ENCODE measurements at places on chromosomes 3 and 15.

GRCh38 chr3:77449459-77450350, 409.8 kb downstream of the ROBO2 start:
- no peak for DNase-seq

GRCh38 chr15:59373215-59373614, 544 bp upstream of the MYO1E start:
- no peak for DNase-seq

DNA sequence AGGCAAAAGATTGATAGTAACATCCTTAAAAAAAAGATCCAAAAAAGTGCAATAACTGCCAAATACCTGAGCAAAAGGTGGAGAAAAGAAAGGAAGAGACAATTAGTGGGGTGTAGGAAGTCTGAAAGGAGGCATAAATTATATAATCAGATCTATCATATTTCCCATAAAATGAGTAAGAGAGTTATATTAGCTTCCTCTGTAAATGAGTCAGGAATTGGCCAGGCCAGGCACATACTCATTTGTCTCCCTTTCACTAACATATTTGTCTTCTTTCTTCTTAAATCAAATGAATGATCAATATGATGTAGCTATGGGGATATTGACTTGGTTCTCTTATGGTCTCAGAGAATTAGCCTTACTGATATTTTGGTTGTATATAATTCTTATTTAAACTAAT, 292.3 kb upstream of the CADM2 start:
- DNase-seq, result no peak

DNA sequence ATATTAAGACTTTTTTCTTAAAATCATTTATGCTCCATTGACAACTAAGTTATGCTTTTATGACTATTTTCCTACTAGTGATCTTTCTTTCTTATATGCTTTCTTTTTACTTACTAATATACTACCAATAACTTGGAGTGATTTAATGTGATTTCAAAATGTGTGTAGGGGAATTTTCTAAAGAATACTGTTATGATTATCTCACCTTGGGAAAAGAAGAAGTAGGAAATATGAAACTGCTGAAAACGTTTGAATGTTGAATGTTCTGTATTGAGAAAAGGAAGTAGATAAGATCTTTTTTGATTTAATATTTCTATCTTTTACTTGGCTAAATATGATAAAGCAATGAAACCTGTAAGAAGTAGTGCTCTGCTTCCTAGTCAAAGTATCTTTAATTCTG, 7.8 kb upstream of the CD200R1 start:
- no peak for DNase-seq

GRCh38 chr15:100106732-100107131, 235.0 kb downstream of the ADAMTS17 start:
- DNase-seq, result no peak

GRCh38 chr3:70516076-70516475, 203.6 kb upstream of the MDFIC2 start:
- DNase-seq, result no peak

DNA sequence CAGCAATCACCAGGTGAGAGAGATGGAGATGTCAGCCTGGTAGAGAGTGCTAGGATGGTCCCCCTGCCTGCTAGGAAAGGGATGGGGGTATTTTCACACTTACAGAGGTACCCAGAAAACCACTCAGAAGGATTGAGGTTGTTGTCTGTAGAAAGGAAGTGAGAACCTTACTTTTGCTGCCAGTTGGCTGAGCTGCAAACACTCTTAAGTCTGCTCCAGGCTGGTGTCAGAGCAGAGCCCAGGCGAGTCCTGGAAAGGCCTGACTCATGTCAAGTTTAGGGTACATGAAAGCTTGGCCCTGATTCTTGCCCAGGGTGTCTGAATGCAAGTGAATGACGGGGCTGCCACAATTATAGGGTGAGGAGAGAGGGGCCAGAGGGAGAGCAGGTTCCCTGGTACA, 214.5 kb upstream of the TRIM42 start:
- no peak for DNase-seq

GRCh38 chr15:67307889-67308597, 53.5 kb downstream of the IQCH start:
- DNase-seq, result no peak

DNA sequence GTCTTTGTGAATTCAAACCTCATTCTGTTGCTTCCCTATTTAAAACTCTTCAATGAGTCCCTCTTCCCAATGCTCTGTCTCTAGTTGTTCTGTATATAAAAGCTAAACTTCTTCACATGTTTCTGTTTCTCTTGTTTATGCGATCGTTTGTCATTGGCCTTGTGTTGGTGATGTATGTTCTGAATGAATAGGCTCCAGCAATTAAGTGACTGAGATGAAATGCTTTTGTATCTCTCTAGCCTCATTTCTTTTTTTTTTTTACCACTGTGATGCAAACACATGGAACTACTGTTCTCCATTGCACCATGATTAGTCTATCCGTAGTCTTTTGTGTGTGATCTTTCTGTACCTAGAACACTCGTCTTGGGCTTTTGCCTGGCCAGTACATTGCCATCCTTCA, 380.5 kb upstream of the TPRG1 start:
- DNase-seq, result no peak

- DNase-seq, result no peak
These were observed 8.4 kb downstream of the MED12L start for GRCh38 chr3:151093905-151094304.

GRCh38 chr15:50687302-50687902, 805 bp upstream of the TRPM7 start:
- no peak for DNase-seq

GRCh38 chr3:113276751-113277080, 65.4 kb downstream of the BOC start:
- no peak for DNase-seq

GRCh38 chr3:112531358-112531781, 30.4 kb downstream of the ATG3 start:
- no peak for DNase-seq

GRCh38 chr15:76756381-76756780, 148.8 kb downstream of the SCAPER start:
- DNase-seq, result no peak

DNA sequence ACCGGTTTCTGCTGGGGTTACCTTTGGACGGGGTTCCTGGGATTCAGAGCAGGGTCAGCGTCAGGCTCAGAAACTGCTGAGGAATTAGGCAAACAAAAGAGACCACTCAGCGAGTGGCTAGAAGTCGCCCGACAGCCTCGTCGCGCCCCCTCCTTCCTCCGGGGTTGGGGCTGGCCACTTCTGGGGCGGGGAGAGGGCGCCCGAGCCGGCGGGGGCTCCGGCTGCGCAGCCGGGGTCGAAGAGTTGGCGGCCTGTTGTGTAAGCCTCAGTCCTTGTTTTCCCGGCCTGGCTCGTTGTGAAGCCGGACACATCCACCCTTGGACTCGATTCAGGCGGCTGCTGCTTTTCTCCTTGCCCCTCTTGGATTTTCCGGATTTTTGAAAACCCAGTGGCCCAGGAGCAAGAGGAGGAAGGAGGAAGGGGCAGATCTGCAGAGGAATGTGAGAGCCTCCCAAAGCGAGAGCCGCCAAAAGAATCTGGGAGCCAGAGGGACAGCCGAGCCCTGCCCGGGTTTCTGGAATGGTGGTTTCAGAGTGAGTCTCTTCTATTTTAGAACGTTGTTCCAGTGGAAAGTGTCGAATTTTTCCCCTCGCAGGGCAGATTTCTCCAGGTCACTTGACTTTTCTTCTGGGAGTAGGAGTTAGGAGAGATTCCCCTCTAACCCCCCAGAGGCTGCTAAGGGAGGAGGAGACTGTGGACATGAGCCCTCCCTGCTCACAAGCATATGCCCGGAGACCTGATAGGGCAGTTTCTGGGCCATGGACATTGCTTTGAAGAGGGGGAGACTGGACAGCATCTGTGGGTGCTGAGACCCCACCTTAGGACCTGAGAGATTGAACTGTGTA, 666 bp downstream of the SNX33 start:
- DNase-seq, result no peak

- DNase-seq, result no peak
These were observed 98.0 kb upstream of the ARHGEF26 start for GRCh38 chr3:154023148-154023547.

DNA sequence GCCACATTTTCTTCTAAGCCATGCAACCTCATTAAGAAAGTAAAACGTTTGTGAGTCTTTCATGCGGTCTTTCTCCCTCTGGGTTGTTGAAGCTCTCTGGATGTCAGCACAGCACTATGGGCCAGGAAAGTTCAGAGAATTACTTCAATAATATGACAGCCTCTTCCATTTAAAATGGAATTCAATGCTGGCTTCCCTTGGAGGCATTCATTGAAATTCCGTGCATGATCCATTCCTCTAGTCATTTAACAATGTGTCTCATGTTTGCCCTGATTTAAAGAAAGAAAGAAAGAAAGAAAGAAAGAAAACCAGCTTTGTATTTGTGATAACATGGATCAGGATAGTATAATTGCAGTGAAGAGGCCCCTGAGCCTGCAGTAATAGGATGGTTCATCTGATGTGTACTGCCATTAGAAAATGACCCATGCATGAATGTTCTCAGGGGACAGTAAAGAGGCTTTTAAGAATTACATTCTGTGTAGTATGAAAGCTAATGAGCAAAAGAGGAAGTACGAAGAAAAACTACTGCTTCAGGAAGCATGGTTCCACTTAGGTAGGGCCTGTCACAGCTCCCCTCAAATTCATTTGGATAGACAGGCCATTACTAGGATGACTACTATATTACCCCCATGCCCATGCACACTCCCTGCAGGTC, 146.0 kb downstream of the ARPP21 start:
- DNase-seq, result no peak

- DNase-seq, result no peak
These were observed 367.5 kb upstream of the THBS1 start for GRCh38 chr15:39213385-39213840.

- DNase-seq, result no peak
These were observed 122.6 kb upstream of the ATP2B2 start for GRCh38 chr3:10627884-10628572.

DNA sequence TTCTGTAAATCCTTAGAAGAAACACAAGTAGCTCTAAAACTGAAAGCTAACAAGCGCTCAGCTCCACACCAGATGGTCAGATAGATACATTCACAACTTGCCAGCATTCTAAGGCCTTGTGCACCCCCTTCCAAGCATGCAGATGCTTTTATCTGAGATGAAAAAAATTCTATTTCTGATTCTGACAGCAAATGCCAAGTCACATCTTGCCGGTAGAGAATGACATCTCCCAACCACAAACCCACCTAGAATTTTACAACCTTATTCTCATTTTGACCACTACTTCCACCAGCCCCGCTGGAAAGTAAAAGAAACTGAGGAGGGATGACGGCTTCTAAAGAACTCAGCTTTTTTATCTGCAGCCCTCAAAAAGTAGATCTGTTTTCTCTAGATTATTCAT, 57.7 kb downstream of the SUMF1 start:
- DNase-seq, result no peak

DNA sequence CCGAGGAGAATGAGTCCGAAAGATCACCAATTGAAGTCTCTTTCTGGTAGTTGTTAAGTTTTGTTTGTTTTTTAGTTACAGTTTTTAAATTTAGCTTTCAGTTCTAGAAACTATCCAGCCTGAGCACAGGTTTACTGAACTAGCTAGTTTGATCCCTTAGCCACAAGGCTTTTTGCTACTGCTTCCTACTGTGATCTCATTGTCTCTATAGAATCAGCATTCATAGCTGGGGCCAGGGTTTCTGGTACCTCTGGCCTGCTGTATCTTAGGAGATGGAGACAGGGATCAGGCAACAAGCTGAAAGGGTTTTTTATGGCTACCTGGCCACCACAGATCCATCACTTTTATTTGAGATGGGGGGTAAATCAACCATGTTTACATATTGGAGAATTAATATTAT, 37.0 kb downstream of the GOLM2 start:
- no peak for DNase-seq

DNA sequence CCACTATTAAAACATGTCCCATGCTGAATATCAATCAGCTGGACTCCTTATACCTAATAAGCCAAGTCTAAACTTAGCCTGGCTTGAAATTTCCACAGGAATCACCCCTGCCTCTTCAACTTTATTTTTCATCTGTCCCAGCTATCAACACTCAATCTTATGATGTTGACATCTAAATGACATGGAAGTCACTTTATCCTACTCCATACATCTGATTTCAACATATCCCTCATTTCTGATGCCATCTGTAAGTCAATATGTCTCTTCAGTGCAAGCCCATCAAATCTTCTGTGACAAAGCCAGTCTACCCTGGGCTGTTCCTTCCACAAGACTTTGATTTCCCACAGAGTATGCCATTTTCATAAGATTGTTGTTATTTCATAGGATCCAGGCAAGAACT, 143.6 kb upstream of the SEMA6D start:
- DNase-seq, result no peak

GRCh38 chr3:168952551-168952950, 711.0 kb downstream of the MECOM start:
- no peak for DNase-seq

DNA sequence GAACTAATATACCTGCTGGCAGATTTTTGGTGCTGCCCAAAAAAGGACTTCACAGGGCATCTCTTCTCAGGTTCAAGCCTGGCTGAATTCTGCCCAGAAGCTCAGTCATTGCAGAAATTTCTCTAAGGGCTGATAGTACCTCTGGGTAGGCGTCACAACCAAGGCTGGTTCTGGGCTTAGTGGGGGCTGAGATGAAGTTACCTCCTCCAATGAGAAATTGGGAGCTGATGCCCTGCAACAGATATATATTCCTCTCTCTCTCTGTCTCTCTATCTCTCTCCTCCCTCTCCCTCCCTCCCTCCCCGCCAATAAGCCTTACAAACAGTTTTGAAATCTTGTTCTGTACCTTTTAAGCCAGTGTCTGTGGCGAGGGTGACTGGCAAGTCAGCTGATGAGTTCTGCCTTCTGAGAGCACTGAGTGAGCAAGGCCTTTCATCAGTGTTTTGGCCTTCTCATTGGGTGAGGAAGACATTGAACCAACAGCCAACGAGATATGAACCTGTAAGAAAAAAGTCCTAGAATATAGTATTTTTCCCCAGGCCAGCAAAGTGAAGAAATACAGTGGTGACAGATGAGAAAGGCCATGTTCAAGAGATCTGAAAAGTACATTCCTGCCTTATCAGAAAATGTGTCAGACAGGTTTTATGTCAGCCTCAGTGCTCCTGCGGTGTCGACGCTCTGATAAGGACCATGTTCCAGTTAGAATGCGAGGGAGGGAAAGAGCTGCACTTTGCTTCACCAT, 45.5 kb downstream of the TMEM39A start:
- no peak for DNase-seq

DNA sequence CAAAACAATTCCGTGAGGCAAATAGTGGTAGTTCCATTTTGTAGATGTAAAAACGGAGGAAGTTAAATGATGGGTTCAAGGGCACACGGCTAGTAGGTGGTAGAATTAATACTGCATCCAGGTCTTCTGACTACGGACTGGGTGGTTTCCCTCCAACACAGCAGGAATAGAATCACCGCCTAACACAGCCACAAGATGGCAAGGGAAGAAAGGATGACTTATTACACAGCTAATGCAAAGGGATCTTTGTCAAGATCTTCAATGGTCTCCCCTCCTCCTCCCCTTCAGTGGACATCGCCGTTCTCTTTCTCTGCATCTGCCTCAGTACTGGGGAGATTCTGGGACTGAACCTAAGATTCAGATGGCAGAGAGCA, 524 bp upstream of the TOPBP1 start:
- no peak for DNase-seq

DNA sequence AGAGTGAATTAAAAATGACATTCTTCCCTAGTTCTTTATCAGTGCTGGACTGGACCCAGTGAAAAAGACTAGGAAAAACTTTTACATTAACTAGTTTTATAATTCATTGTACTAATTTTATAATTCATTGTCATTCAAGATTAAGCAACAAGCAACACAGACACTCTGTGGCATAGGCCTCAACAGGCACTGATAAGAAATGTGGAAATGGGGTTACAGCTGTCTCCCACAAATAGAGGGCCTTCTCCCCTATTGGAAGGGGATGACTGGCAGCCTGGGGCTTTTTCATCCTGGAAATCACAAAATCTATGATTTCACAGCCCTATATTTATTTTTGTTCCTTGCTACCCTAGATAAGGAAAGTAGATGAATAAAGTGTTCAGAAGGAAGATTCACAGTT, 370.6 kb downstream of the GBE1 start:
- no peak for DNase-seq
